ENCODE measurements at places on chromosomes 5 and 9. TPM values are rescaled to one million over a fixed set of nuclear protein-coding genes. Genes with fewer than 3 reads are reported as not detected.

DNA sequence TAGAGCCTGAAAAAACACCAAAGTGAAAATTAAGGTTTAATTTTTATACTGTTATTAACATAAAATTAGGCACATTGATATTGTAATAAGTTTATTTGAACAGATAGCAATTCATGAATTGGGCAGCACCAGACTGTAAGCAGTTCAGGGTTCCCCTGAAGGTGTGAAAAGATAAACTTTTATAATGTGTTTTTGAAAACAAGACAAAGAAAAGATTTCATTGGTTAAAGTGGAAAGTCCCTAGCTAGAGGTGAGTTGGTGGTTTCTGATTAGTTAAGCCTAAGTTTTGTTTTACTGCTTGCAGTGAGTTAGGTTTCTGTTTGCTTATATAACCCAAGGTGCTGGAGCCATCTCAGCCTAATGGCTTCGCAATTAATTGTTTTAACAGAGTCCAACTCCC lies 96.5 kb upstream of the RPS23 start:
- H3K36me3 ChIP-seq, result peaks cover 7% of the 10 kb centered on the region
- no peak for DNase-seq
- H3K4me1 ChIP-seq, result peaks cover 4% of the 10 kb centered on the region
- H3K27me3 ChIP-seq, result peaks cover 4% of the 10 kb centered on the region
- no peak overlapping the region for H3K4me3 ChIP-seq

GRCh38 chr5:146662229-146662628 lies 146.2 kb upstream of the GPR151 start:
- H3K4me1 ChIP-seq, result peaks cover 3% of the 10 kb centered on the region
- no peaks in the 10 kb centered on the region for H3K27me3 ChIP-seq
- DNase-seq, result no peak
- no peaks in the 10 kb centered on the region for H3K36me3 ChIP-seq
- H3K27ac ChIP-seq, result no peak overlapping the region
- H3K4me3 ChIP-seq, result no peak overlapping the region

GRCh38 chr5:180470361-180470760 lies 23.8 kb upstream of the CNOT6 start:
- no peaks in the 10 kb centered on the region for H3K36me3 ChIP-seq
- H3K27ac ChIP-seq, result no peak overlapping the region
- H3K4me3 ChIP-seq, result no peak overlapping the region

- peak overlapping the region; percentile 89 for H3K4me3 ChIP-seq
- no peak for DNase-seq
- H3K27me3 ChIP-seq, result no peaks in the 10 kb centered on the region
- peaks cover 4% of the 10 kb centered on the region for H3K36me3 ChIP-seq
- H3K4me1 ChIP-seq, result peaks cover 18% of the 10 kb centered on the region
- peak overlapping the region; percentile 84 for H3K27ac ChIP-seq
These were observed 740 bp upstream of the TRMT10B start for GRCh38 chr9:37752642-37753488.

- peaks cover 18% of the 10 kb centered on the region for H3K4me1 ChIP-seq
- H3K36me3 ChIP-seq, result no peaks in the 10 kb centered on the region
- no peak overlapping the region for H3K4me3 ChIP-seq
- no peak for DNase-seq
These were observed 2.9 kb downstream of the FOXE1 start for GRCh38 chr9:97855899-97856298.

- no peak for DNase-seq
- H3K4me3 ChIP-seq, result no peak overlapping the region
- no peaks in the 10 kb centered on the region for H3K27me3 ChIP-seq
- H3K4me1 ChIP-seq, result peaks cover 54% of the 10 kb centered on the region
- peaks cover 49% of the 10 kb centered on the region for H3K36me3 ChIP-seq
These were observed 6.2 kb downstream of the GZMK start for GRCh38 chr5:55030220-55030619.

DNA sequence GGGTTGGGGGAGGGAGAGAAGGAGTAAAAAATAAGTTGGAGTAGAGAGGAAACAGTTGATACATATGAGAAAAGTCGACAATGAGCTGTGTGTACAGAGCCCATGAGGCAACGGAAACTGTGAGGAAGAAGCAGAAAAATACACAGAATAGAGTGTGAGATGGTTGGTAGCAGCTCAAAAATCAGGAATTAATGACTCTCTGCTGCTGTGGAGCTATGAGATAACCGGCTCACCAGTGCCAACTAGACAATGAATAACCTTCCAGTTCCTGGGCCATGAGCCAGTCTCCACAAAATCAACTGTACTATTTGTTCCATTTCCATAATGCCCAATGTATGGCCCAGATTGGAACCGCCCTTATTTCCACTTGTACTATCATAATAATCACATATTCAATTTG lies 53.1 kb upstream of the NREP start:
- H3K27me3 ChIP-seq, result peaks cover 4% of the 10 kb centered on the region
- H3K36me3 ChIP-seq, result no peaks in the 10 kb centered on the region
- no peak overlapping the region for H3K27ac ChIP-seq
- DNase-seq, result no peak

GRCh38 chr9:35646153-35646532 lies 4.6 kb downstream of the SIT1 start:
- peaks cover 33% of the 10 kb centered on the region for H3K36me3 ChIP-seq
- H3K4me3 ChIP-seq, result peak overlapping the region; percentile 87
- H3K27me3 ChIP-seq, result no peaks in the 10 kb centered on the region
- H3K4me1 ChIP-seq, result peaks cover 43% of the 10 kb centered on the region
- H3K27ac ChIP-seq, result peak overlapping the region; percentile 90

- H3K27me3 ChIP-seq, result peaks cover 84% of the 10 kb centered on the region
- no peak overlapping the region for H3K27ac ChIP-seq
- peaks cover 6% of the 10 kb centered on the region for H3K36me3 ChIP-seq
- no peak overlapping the region for H3K4me3 ChIP-seq
- DNase-seq, result no peak
These were observed 2.0 kb upstream of the FOXB2 start for GRCh38 chr9:77017505-77017894.

SLC12A2 gene
- total RNA-seq, result 14.5 TPM

PSAT1 gene
- total RNA-seq, result 71.9 TPM

MLANA gene
- not detected for total RNA-seq

All from activated naive CD8-positive, alpha-beta T cell treated with anti-CD3 and anti-CD28 coated beads, Interleukin-2, amount 10 ng/mL, durations not matched to agents 7 days and 5 days (primary cell).